ENCODE measurements at places on chromosomes 5 and 9.

- no peaks in the 10 kb centered on the region for H3K27me3 ChIP-seq
- H3K4me1 ChIP-seq: no peaks in the 10 kb centered on the region
- no peaks in the 10 kb centered on the region for H3K36me3 ChIP-seq
- no peak for DNase-seq
- no peak overlapping the region for H3K27ac ChIP-seq
- no peak overlapping the region for H3K4me3 ChIP-seq
These were observed 31.8 kb upstream of the ERAP2 start for GRCh38 chr5:96844481-96844990.

DNA sequence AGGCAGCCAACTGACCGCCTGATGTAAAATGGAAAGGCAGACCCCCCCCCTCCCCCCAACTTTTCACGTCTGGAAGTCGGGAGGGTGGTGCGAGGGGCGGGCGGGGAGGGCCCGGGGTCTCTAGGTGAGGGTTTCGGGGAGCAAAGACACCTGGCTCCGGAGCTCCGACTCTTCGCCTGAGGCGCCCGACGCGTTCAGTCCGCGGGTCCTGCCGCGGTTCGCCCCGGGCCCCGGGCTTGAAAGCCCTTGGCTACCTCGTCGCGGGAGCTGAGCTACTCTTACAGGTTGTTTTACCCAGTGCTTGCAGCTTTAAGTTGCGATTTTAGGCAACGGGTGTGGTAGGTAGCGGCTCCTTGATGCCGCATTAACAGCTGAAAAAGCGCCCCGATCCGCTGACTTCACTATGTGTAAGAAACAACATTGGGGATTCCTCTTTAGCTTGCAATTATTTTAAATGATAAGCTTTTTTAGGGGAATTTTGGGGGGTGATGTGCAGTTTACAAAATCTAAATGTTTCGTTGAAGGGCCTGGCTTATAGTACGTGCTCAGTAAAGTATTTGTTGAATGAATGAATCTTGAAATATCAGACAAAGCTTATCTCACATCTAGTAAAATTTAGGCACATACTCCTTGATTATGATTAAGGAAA, 722 bp downstream of the CDC42SE2 start:
- H3K27me3 ChIP-seq: no peaks in the 10 kb centered on the region
- H3K4me3 ChIP-seq: peak overlapping the region; percentile 93
- no peak overlapping the region for H3K27ac ChIP-seq
- DNase-seq: no peak

- H3K27ac ChIP-seq: no peak overlapping the region
- H3K4me3 ChIP-seq: no peak overlapping the region
- no peaks in the 10 kb centered on the region for H3K36me3 ChIP-seq
- H3K4me1 ChIP-seq: no peaks in the 10 kb centered on the region
- DNase-seq: no peak
These were observed 30.5 kb downstream of the XRCC4 start for GRCh38 chr5:83107692-83108420.

GRCh38 chr5:128253161-128253560, 169.6 kb downstream of the SLC12A2 start:
- no peak overlapping the region for H3K4me3 ChIP-seq
- no peaks in the 10 kb centered on the region for H3K4me1 ChIP-seq
- H3K36me3 ChIP-seq: no peaks in the 10 kb centered on the region
- no peaks in the 10 kb centered on the region for H3K27me3 ChIP-seq
- DNase-seq: no peak

GRCh38 chr5:95638632-95639031, 7.9 kb upstream of the RFESD start:
- H3K27me3 ChIP-seq: no peaks in the 10 kb centered on the region
- no peaks in the 10 kb centered on the region for H3K36me3 ChIP-seq
- no peak for DNase-seq
- no peaks in the 10 kb centered on the region for H3K4me1 ChIP-seq
- H3K27ac ChIP-seq: no peak overlapping the region

DNA sequence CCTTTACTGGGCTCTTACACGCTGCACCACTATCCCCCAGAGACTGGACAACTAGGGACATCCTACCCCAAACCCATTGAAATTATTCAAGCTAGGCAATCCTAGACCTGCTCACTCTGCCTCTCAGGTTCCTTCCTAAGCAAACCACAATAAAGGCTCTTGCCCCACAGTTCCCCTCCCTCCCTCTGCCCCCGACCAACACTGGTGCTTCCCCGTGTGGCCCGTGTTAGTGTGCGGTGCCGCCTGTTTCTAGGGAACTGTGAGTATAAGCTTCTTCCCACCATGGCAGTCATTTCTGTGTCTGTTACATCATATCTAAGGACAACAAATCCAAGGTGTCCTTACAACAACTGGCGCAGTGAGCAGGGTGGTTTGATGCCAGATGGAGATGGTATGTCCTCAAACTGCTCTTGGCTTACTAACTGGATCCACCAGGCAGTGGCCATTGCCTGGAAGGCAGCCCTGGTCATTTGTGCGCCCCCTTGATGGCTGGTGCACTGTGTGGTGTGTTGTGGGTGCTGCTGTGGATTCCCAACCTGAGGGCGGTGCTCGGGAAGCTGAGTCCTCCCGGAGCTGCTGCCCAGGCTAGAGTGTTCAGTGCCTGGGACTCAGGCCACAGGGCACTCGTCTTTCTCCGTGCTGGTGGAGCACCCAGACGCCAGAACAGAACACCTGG, 8.4 kb upstream of the MXD3 start:
- DNase-seq: no peak
- no peaks in the 10 kb centered on the region for H3K36me3 ChIP-seq
- H3K4me1 ChIP-seq: no peaks in the 10 kb centered on the region
- H3K27me3 ChIP-seq: no peaks in the 10 kb centered on the region
- no peak overlapping the region for H3K4me3 ChIP-seq
- H3K27ac ChIP-seq: no peak overlapping the region

DNA sequence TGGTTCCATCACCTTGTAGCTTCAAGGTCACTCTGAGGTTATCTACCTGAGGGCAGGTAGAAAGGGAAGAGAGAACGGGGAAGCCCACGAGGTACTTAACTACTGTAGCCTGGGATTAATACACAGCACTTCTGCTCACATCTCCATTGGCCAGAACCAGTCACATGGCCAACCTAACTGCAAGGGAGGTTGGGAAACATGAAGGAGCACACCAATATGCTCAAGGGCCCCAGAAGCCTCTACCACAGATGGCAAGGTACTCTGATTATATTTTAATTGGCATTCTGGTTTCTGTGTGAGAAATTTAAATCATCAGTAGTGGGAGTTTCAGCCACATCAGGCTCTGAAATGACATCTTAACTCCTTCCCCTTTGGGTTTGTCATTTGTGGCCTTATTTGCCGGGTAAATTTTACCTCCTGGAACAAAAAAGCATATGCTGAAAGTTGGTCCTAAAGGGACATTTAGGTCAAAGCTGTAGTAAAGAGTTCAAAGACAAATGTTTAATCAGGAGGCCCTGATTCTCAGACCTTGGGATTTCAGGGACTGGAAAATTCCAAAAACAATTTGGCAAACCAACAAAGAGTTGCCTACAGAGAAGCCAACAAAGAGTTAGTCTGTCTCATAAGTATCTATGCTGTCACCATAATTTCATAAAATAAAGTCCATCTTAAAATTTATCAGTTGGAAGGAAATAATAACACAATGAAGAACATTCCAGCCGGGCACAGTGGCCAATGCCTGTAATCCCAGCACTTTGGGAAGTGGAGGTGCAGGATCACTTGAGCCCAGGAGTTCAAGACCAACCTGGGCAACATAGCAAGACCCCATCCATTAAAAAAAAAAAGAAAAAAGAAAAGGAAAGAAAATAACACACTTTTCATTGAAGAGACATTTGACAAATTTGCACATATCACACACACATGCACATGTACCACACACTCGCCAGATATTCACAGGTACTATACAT, 13.8 kb upstream of the MVB12B start:
- no peak overlapping the region for H3K4me3 ChIP-seq
- no peaks in the 10 kb centered on the region for H3K36me3 ChIP-seq
- no peaks in the 10 kb centered on the region for H3K4me1 ChIP-seq
- H3K27me3 ChIP-seq: no peaks in the 10 kb centered on the region

Data from iPS DF 6.9 (cell line).